ENCODE measurements at places on chromosomes 4 and X.

- no peak for DNase-seq
Measured at GRCh38 chr4:143089291-143089690, 95.4 kb upstream of the USP38 start.

DNA sequence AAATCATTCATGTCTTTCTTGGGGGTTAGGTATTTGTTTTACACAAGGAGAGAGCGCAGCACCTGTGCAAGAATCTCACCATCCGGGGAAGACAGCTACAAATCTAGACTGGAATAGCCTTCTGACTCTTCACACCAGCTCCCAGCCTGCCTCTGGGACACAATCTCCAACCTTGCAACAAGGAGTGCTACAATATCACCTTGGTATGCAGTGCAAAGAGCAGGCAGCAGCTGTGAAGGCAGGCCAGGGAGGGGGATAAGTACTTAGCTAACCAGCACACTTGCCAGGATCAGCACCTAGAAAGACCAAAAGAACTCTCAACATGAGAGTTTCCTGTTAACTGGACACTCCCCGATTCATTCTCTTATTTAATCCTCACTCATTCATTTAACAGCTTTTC, 235.3 kb downstream of the AR start:
- DNase-seq: no peak

DNA sequence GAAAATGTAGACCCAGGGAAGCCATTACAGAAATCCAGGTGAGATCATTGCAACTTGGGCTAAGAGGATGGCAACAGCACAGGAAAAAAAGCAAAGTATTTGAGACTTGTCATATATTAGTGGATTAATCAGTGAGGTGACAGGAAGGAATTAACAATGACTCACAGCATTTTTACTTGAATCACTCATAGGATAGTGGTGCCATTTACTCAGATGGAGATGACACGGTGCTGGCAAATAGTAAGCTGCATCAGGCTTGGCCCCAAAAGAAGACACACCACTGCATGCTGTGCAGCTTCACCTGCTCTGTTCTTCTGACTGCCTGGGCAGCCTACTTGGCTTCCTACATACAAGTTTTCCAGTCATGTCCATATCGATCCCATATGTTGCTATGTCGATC, 144.8 kb downstream of the FRYL start:
- DNase-seq: no peak

- no peak for DNase-seq
Measured at GRCh38 chrX:80512924-80513323, 92.7 kb downstream of the TENT5D start.

DNA sequence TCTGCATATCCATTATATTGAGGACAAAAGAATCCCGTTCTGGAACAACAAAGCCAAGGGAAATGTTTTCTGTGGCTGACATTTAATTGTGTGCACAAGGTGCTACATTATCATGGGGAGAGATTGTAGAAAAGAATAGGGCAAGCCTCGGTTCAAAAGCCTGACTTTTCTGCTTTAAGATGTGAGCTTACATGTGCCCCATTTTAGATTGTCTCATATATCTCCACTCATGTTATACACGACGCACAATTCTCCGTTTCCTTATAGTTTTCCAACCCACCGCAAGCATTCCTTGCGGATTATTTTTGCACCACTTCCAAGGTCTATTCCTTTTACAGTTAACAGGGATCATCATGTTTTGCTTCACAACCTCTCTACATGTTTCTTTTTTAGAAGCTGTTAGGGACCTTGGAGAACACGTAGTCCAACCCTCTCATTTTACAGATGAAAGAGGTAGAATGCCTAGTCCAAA, 99.6 kb upstream of the MAML3 start:
- DNase-seq: no peak

DNA sequence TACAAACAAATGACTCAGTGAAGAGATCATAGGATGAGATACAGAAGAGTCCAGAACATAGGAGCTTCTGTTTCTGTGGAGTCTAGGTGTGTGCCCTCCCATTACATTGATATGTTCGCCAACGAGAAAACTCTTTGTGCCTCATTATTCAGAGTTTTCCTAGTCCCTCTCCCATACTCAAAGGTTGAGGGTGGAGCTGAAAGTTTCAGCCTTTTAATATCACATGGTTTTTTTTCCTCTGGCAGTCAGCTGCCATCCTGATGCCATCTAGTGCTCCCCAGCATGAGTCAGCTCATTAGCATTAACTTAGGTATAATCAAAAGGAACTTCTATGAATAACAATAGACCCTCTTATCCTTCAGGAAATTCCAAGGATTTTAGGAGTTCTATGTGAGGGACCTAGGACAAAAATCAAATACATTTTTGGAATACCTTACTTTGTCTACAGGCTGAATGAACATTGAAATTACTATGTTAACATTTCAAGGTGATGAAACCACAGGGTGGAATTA, 559.6 kb upstream of the AMOT start:
- no peak for DNase-seq

DNA sequence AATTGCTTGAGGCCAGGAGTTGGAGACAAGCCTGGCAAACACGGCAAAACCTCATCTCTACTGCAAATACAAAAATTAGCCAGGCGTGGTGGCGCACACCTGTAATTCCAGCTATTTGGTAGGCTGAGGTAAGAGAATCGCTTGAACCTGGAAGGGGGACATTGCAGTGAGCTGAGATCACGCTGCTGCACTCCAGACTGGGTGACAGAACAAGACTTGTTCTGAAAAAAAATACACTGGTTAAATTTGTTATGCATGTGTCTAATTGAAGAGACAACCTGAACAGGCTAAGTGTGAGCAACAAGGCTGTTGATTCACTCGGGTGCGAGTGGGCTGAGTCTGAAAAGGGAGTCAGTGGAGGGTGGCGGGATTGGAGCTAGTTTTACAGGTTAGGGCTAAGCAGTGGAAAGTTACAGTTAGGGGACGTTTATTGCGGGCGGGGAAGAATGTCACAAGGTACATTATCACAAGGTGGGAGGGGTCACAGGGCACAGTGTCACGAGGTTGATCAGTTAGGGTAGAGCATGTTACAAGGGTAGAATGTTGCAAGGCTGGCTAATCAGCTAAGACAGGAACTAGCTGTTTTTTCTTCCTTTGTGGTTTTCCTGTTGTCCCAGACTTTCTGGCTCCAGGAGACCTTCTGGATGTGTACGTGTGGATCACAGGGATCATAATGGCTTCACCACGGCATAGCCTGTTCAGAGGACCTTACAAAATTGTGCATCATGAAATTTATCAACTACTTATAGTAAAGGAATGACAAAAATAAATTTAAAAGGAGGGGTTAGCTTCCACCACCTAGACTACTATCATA, 115.8 kb downstream of the NAA11 start:
- DNase-seq: no peak

GRCh38 chr4:36351082-36351666, 69.8 kb downstream of the DTHD1 start:
- DNase-seq: no peak

GRCh38 chrX:39899856-39900776, 197.6 kb downstream of the BCOR start:
- no peak for DNase-seq

GRCh38 chr4:38283724-38284123, 323.5 kb downstream of the PTTG2 start:
- no peak for DNase-seq

GRCh38 chrX:13994536-13995080, 35.1 kb downstream of the GEMIN8 start:
- no peak for DNase-seq

DNA sequence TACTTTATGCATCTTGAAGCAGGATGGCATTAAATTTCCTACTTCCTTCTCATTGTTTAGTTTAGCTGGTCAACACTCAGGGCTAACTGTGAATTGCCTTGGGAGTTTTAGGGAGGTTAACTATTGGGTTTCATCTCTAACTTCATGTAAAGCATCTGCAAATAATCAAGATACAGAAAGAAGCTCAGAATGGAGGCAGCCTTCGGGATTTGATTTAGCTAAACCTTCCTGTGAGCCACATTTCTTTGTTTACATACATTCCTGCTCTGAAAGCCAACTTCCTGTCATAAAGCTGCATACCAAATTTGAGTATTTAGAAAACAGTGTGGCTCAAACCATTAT, 131.7 kb upstream of the PCDH18 start:
- DNase-seq: peak; percentile 89

GRCh38 chr4:128256539-128256938, 31.1 kb downstream of the PGRMC2 start:
- DNase-seq: no peak

GRCh38 chrX:36436361-36436760, 516.8 kb downstream of the CFAP47 start:
- no peak for DNase-seq

- DNase-seq: no peak
Measured at GRCh38 chr4:18419780-18420179, 398.2 kb upstream of the LCORL start.

DNA sequence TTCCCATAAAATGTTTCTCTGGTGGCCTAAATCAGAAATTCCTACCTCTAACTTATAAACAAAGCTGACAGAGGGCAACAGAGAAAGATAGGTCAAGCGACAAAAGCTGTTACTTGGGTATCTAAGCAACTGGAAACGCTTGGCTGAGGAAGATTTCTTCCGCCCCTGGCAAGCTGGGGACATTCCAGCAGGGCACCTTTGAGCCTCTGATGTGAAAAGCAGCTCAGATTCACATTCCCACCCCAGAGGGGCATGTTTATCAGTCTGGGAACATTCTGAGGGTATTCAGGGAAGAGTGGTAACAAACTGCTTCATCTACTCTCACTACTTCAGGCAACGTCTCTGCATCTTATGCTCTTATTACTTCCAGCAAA, 3.5 kb upstream of the CDS1 start:
- DNase-seq: no peak

GRCh38 chr4:4564522-4564921, 22.7 kb upstream of the STX18 start:
- DNase-seq: no peak

GRCh38 chr4:80393970-80394250, 58.4 kb downstream of the CFAP299 start:
- no peak for DNase-seq

- peak; percentile 2 for DNase-seq
Measured at GRCh38 chr4:76811604-76812412, 86.1 kb downstream of the SOWAHB start.

- DNase-seq: no peak
Measured at GRCh38 chr4:81963763-81964020, 410.1 kb downstream of the HNRNPD start.

GRCh38 chrX:21813612-21814368, 25.6 kb upstream of the MBTPS2 start:
- DNase-seq: no peak

- no peak for DNase-seq
Measured at GRCh38 chrX:150205011-150205410, 158.1 kb upstream of the MAMLD1 start.

DNA sequence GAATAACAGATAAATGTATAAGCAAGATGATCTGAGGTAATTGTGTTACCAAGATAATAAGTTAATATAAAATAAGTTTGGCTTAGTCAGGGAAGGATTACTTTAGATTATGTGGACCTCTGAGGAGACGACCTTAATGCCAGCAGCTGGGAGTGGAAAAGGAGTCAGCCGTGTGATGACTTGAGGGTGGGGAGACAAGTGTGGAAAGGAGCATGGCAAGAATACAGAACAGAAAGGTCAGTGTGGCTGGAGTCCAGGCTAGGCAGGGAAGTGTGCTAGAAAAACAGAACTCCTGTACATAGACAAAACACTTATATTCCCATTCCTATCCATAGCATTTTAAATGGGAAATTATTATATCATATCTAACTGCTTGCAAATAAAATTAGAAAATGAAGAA, 138.8 kb downstream of the PDLIM5 start:
- no peak for DNase-seq

DNA sequence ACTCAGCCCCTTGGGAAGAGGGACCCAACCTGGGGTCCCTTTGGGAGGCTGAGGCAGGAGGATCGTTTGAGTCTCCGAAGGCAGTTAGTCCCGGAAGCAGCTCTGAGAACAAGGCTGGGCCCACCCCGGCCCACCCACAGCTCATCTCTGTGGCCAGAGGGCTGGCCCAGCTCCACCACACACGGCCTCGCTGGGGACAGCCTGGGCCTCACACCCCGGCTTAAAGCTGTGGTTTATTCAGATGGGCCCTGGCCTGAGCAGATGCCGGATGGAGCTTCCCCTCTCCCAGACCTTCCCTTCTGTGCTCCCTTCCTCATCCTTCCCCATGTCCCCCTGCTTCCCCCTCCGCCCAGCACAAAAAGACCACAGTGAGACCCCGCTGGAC, 54.4 kb downstream of the FAM53A start:
- no peak for DNase-seq

GRCh38 chr4:46890056-46890455, 19.0 kb downstream of the COX7B2 start:
- DNase-seq: no peak

GRCh38 chr4:88623097-88623496, 30.8 kb downstream of the HERC3 start:
- peak; percentile 89 for DNase-seq

DNA sequence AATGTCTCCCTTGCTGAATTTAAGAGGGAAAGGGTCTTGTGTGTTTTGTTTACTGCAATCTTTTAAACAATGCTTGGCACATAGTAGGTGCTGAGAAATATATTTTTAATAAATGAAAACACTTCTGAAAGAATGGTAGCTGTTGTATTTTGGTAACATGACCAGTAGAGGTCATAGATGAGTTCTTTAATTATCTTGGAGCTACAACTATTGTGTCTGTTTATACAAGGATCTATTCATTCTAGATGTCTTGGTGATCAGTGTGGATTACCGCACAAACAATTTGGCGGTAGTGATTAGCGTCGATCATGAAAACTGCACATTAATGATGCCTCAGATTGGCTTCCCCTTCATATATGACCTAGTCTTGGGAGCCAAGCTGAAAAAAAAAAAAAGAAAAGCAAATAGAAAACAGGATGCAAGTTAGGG, 21.4 kb upstream of the SCRG1 start:
- no peak for DNase-seq

- DNase-seq: no peak
Measured at GRCh38 chr4:152973629-152974467, 37.7 kb downstream of the FHDC1 start.

DNA sequence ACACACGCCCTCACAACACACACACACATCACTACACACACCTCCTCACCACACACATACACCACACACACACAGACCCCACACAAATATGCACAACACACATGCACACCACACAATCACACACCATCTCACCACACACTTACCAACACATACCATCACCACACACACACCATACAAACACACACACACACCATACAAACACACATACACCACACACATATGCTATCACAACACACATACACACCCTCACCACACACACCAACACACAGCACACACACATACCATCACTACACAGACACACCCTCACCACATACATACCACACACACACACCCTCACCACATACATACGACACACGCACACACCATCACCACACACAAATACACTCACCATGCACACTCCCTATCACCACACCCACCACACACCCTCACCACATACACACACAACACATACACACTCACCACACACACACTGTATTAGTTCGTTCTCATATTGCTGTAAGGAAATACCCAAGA, 107.0 kb downstream of the DCTD start:
- no peak for DNase-seq

DNA sequence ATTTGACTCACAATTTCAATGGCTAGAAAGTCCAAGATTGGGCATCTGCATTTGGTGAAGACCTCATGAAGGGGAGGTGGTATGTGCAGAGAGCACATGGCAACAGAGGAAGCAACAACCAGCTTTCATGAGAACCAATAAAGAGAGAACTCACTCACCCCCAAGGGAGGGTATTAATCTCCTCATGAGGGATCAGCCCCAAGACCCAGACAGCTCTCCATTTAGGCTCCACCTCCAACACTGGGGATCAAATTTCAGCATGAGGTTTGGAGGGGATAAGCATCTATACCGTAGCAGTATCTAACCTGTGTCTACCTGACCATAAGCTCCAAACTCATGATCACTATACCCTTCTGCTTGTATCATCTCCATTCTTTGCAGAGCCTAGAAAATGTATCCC, 9.3 kb upstream of the TBC1D19 start:
- DNase-seq: no peak

Data from AG09309 (cell line).